ENCODE measurements at places on chromosomes 11 and 22. TPM values are rescaled to one million over a fixed set of nuclear protein-coding genes. Genes with fewer than 3 reads are reported as not detected.

DNA sequence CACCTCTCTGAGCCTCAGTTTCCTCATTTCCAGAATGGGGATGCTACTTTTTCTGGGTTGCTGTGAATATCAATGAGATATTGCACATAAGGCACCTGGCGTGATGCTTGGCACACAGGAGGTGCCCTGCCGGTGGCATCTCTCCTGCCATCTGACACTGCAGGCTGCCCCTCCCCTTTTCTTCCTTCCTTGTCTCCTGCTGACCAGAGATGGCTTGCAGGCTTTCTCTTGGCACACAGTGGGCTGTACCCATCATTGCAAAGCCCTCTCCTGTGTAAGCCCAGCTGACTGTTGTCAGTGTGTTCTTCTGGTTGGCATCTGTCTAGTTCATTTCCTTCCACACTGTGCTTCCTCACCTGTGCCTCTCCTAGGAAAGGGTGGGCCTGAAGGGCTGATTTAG is 91.7 kb downstream of the MYO18B start:
- DNase-seq, result no peak

Gene PARVG
- 50.6 TPM for total RNA-seq

- peak; percentile 60 for DNase-seq
These were observed 496.4 kb downstream of the BUD13 start for GRCh38 chr11:116276051-116277044.

- no peak for DNase-seq
These were observed 859 bp upstream of the BIRC3 start for GRCh38 chr11:102316346-102316904.

DNA sequence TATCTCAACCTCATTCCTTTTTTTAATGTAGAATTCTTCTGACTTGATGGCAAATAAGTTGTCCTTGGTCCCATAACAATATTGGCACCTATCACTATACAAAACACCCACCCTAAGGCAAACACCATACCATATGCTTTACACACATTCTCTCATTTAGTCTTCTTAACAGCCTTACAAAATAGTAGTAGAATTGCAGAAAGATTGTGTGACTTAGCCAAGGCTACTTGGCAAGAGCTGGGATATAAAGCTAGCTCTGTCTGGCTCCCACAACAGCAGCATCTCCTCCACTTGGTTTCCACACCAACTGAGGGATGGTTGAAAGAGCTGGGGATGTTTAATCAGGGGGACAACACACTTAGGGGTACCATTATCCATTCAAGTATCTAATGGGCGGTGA is 9.8 kb upstream of the ZDHHC13 start:
- no peak for DNase-seq

Gene TMEM86A
- total RNA-seq, result 0.52 TPM

GRCh38 chr22:36772451-36772850 is 3.5 kb downstream of the IFT27 start:
- DNase-seq, result no peak
